ENCODE measurements at places on chromosomes 7 and 10. TPM values are rescaled to one million over a fixed set of nuclear protein-coding genes. Genes with fewer than 3 reads are reported as not detected.

- no peaks in the 10 kb centered on the region for H3K4me1 ChIP-seq
- H3K27ac ChIP-seq = no peak overlapping the region
- no peak for DNase-seq
- H3K4me3 ChIP-seq = no peak overlapping the region
Measured at GRCh38 chr10:34134602-34135001, 680.5 kb downstream of the PARD3 start.

The WIPF3 gene
- 1.3 TPM for total RNA-seq

The ODAD2 gene
- total RNA-seq = 0.63 TPM

The GPR15LG gene
- not detected for total RNA-seq

DNA sequence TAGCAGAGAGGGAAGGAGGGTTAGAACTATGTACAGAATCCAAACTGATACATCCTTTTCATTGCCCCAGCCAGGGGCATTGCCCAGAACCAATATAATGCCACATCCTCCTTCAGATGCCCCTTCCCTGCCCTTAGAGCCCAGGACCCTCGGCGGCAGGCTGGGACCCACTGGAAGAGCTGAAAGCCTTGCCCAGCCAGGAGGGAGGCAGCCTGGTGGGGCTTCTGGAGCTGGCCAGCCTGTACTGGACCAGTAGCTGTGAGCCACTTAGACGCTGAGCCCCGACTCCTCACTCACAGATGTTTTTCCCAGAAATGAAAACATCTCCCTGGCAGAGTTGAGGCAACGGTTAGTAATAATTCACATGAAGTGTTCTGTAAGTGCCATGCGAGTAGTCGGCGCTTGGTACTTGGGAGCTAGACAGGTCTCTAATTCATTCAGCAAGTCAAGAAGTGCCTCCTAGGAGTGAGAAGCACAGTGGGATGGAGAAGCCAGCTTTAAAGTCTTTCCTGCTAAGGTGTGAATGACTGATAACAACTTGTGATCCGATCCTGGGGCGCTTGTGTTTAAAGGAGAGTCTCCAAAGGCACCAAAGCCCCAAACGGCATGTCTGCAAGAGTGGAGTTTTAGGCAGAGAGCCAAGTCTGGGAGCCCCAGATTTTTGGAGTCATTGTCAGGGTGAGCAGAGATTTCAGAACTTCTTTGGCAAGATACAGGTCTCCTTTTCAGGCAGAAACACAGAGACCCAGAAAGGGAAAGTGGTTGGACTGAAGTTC lies 9.8 kb downstream of the VSIR start:
- no peaks in the 10 kb centered on the region for H3K36me3 ChIP-seq
- no peak for DNase-seq
- H3K4me1 ChIP-seq = no peaks in the 10 kb centered on the region
- H3K27me3 ChIP-seq = no peaks in the 10 kb centered on the region

GRCh38 chr10:73889014-73889413 lies 14.7 kb upstream of the CAMK2G start:
- no peak overlapping the region for H3K27ac ChIP-seq
- DNase-seq = no peak
- H3K27me3 ChIP-seq = no peaks in the 10 kb centered on the region
- peaks cover 18% of the 10 kb centered on the region for H3K4me1 ChIP-seq
- no peak overlapping the region for H3K4me3 ChIP-seq

DNA sequence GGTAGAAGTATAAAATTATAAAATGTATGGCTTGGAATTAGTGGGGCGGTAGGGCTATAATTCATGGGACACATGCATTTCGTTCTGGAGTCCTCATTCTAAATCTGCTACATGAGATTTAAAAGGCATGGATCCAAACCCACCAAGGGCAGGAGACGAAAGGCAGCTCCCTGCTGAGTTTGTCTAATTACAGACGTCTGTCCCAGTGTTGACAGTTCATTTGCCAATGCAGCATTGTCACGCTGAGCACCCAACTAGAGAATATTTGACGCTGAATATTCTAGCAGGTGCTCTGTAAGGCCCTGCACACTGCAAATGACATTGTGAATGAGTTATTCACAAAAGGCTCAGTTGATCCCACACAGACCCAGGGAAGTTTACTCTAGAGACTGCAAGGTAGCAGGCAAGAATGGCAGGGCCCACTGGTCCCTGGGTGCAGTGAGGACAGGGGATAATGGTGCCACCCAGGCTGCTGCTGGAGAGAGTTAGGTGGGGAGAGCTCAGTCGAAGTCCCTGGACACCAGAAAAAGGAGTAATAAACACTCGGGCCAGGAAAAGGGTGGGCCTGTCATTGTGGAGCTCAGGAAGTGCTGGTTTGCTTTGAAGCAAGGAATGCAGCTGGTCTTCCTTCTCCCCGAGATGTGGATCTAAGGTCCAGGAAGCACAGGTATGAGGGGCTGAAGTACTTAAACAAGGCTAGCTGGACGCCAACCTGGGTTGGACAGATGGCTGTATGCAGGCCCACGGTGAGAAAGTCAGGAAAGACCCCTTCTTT lies 75.0 kb upstream of the JCAD start:
- no peak for DNase-seq
- peaks cover 15% of the 10 kb centered on the region for H3K4me1 ChIP-seq
- no peaks in the 10 kb centered on the region for H3K27me3 ChIP-seq
- H3K36me3 ChIP-seq = no peaks in the 10 kb centered on the region

- no peaks in the 10 kb centered on the region for H3K36me3 ChIP-seq
- peaks cover 16% of the 10 kb centered on the region for H3K4me1 ChIP-seq
- DNase-seq = no peak
- no peak overlapping the region for H3K4me3 ChIP-seq
Measured at GRCh38 chr10:96643920-96644319, 57.1 kb upstream of the TM9SF3 start.

DNA sequence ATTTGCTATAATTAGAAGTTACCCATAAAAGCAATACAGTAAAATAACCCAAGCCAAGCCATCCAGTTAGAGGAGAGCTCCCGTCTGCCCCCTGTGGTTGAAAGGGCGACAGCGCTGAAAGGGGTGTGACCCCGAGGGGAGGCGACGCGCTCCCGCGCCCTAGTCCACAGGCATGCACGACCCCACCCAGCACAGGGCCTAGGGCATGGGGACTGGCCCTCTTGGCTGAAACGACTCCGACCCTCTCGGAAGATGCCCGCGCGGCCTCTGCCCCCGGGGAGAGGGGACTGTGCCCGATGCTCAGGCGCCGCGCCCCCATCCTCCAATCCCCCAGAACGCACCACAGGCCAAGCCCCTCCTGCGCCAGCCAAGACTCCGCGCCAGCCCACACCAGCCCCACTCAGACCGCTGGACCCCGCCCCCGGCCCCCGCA lies 64.0 kb downstream of the CSGALNACT2 start:
- DNase-seq = peak; percentile 33
- no peaks in the 10 kb centered on the region for H3K36me3 ChIP-seq
- peak overlapping the region; percentile 23 for H3K4me3 ChIP-seq

DNA sequence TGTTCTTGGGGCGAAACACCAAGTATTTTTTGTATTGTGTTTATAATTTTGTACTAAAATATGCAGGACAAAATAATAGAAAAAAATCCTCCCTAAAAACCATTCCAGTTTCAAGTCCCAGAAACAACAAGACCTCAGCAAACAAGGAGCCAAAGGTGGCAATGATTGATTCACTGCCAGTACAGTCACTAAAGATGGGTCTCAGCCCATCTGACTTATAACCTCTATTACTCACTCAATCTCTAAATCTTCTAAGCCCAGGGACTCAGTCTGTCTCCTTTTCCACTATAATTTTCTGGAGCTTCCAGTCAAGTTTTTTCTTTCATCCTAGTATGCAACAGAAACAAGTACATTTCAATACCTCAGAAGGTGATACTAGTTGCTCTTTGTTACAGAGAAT lies 33.3 kb downstream of the SNX13 start:
- DNase-seq = no peak
- no peak overlapping the region for H3K4me3 ChIP-seq
- H3K4me1 ChIP-seq = peaks cover 12% of the 10 kb centered on the region
- no peak overlapping the region for H3K27ac ChIP-seq
- no peaks in the 10 kb centered on the region for H3K36me3 ChIP-seq

GRCh38 chr10:132506711-132507408 lies 30.7 kb upstream of the INPP5A start:
- H3K27ac ChIP-seq = no peak overlapping the region
- H3K27me3 ChIP-seq = no peaks in the 10 kb centered on the region
- H3K4me3 ChIP-seq = no peak overlapping the region
- no peaks in the 10 kb centered on the region for H3K4me1 ChIP-seq

The CYP2C19 gene
- total RNA-seq = not detected

- no peaks in the 10 kb centered on the region for H3K27me3 ChIP-seq
- H3K36me3 ChIP-seq = no peaks in the 10 kb centered on the region
- H3K4me3 ChIP-seq = no peak overlapping the region
- no peaks in the 10 kb centered on the region for H3K4me1 ChIP-seq
- no peak overlapping the region for H3K27ac ChIP-seq
Measured at GRCh38 chr10:120262857-120263547, 194.0 kb upstream of the PLPP4 start.

Data from cardiac muscle cell (in vitro differentiated cells and primary cell).